H1 (cell line): ENCODE measurements at places on chromosomes 16 and 17.

DNA sequence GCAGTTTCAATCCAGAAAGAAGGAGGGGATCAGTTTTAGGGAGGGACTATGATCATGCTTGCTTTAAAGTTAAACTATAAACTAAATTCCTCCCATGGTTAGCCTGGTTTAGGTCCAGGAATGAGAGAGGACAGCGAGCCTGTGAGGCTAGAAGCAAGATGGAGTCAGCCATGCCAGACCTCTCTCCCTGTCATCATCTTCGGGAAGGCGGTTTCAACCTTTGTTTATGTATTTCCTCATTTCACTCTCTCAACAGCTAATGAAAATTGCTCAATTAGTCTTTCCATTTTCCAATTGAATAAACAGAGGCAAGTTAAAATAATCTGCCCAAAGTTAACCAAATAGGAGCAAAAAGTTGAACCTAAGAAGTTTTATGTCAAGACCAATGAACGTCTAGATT is 201.5 kb downstream of the KCNJ2 start:
- DNase-seq, result no peak

- no peak for DNase-seq
Measured at GRCh38 chr17:7552621-7553051, 3.8 kb downstream of the TNFSF12 start.

DNA sequence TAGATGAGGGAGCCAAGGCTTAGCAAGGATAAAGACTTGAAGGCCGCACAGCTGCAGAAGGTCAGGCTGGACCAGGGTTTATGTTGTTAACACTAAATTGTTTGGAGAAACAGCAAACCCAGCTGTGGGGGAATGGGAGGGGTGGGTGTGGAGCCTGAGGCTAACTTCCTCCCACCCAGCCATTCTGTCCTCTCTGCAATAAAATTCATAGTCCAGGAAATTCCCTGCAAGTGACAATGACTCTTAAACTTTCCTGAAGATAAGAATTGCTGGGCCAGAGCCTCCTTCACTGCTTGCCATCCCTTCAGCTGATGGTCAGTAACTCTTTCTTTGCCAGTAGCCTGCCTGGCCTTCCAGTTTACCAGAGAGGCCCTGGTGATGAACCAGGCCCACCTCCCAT is 19.4 kb upstream of the ATP5MC1 start:
- no peak for DNase-seq

DNA sequence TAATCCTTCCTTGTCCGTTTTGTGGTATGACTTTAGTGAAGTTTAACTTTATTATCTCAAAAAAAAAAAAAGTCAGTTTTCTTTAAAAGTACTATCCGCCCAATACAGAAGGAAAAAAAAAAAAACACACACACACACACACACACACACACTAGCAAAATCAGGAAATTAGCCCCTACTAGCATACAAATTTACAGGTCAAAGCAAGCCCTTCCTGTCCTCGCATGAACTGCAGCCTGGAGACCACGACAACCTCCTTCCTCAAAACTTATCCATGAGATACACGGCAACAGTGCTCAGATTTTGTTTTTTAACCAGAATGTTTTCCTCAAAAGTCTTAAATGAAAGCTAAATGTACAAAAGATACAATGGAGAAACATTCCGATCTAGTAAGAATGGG is 16.2 kb downstream of the NCOR1 start:
- DNase-seq, result no peak

GRCh38 chr17:62882284-62882683 is 74.2 kb upstream of the MARCHF10 start:
- no peak for DNase-seq

DNA sequence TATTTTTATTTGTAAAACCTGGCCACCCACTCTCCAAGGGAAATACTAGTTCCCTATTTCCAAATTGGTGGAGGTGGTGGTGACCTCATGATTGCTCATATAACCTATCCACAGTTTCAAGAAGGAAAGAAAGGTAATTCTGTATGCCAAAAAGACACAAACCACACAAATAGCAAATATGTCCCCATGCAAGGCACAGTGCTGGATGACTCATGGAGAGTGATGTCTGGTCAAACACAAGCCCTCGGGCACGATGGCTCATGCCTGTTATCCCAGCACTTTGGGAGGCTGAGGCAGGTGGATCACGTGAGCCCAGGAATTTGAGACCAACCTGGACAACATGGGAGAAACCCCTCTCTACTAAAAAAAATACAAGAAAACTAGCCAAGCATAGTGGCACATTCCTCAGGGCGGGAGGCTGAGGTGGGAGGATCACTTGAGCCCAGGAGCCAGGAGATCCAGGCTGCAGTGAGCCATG is 64.2 kb downstream of the GNA13 start:
- DNase-seq, result no peak

DNA sequence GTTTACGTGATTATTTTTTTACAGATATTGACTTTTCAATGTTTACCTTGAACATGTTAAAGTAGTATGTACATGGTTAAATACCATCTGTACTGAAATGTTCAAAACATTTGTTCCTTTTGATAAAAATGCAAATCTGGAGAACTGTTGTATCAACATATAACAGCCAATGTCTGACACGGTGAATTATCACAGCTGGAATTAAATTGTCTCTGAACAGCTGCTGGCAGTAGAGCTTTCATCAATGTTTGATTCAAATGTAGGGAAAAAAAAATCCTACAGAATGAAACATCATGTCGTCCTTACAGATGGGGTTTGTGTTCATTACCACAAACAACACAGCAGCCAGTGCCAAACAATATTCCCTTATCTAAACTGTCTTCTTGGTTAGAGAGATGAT is 79.9 kb downstream of the TOX3 start:
- no peak for DNase-seq

DNA sequence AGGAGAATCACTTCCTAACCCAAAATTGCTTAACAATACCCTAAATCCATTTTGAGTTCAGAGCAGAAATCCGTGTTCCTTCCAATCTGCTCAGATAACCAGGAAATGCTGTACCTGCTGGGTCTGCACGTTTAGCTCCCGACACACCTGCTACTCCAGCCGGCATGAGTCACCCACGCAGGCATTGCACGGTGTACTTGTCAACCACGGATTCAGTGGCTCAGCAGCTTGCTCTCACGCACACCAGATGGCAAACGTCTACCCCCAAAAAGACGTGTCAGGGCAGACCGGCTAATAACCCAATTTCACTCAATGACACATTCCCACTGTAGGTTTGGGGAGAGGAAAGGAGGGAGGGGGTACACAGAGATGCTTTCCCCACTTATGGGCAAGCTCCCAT is 468.1 kb downstream of the SOX9 start:
- DNase-seq, result no peak

GRCh38 chr16:69712914-69713581 is 13.3 kb downstream of the NQO1 start:
- DNase-seq, result no peak

GRCh38 chr16:84312783-84313382 is 18.2 kb downstream of the WFDC1 start:
- peak; percentile 58 for DNase-seq

- DNase-seq, result no peak
Measured at GRCh38 chr16:66751053-66751302, 431 bp downstream of the DYNC1LI2 start.

- no peak for DNase-seq
Measured at GRCh38 chr16:13920510-13920818, 510 bp downstream of the ERCC4 start.

- DNase-seq, result no peak
Measured at GRCh38 chr16:79436885-79437284, 163.7 kb downstream of the MAF start.

DNA sequence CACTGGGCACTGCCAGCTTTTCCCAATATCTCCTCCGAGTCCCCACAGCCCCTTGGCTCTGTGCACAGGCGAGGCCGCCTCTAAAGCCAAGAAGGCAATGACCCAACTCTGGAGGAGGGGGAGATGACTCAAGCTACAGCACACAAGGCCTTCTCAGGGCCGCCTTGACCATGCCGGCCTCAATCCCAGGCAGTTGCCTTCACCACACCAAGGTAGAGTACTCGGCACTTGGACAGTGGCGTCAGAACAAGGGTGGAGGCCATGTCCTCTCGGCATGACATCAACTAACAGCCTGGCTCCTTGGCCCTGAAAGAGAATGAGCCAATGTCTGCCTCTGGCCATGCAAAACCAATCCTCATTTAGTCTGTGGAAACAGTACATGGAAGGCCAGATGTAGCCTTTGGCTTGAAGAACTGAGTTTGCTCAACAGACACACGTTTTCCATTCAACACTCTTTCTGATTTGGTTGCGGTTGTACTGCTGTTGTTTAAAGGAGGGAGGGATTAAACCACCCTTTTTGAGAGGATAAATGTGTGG is 139.6 kb downstream of the XYLT1 start:
- no peak for DNase-seq

GRCh38 chr16:66847533-66848067 is 3.4 kb downstream of the CA7 start:
- DNase-seq, result no peak

- no peak for DNase-seq
Measured at GRCh38 chr16:88834670-88835069, 22.1 kb downstream of the GALNS start.

DNA sequence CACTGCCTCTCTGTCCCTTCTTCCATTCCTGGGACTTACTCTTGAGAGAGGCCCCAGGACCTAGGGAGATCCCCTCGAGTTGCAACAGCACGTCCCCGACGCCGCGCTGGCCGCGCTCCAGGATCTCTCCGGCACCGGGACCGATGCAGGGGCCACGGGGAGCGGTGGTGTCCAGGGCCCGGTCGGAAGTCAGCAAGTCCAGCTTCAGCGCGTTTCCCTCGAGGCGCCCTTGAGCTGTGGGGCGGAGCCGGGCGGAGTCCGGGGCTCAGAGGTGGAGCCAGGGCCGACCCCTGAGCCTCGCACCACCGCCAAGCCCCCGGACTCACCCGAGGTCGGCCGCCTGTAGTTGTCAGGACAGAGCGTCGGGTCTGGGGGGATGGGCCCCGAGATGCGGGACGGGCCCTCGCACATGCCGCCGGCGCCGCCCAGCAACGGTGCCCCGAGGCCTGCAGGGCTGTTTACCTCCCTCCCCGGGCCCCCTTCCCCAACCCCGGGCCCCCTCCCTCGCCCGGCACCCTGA is 458 bp downstream of the ENKD1 start:
- no peak for DNase-seq

DNA sequence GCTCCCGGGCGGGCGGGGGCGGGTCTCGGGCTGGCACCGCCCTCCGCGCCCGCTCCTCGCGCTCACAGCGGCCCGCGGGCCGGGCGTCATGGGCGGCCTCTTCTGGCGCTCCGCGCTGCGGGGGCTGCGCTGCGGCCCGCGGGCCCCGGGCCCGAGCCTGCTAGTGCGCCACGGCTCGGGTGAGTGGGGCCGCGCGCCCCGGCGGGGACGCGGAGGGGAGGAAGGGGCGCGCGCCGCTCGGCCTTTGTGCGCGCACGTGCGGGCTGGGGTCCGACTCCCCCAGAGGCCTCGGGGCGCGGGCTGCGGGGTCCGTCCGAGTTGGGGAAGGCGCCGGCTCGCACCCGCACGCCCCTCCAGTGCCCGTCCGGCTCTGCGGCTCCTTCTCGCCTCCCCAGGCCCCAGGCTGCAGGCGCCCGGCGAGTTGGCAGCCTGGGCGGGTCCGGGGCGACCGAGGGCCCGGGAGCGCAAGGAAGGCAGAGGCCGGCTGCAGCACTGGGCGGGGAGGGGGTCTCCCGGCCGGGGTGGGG is at the start of gene NME4:
TSS of gene NME4 (plus strand) at position 65 of the 527 bp plus-strand sequence. CDS start at position 89, 24 bp downstream.
- no peak for DNase-seq

- DNase-seq, result no peak
Measured at GRCh38 chr16:17295948-17296347, 174.8 kb downstream of the XYLT1 start.

- DNase-seq, result no peak
Measured at GRCh38 chr16:67539271-67539670, 10.6 kb downstream of the RIPOR1 start.
